ENCODE measurements at places on chromosomes 5 and 9.
A peak's percentile ranks its signal among the peaks of the same experiment; 100 is the strongest.

DNA sequence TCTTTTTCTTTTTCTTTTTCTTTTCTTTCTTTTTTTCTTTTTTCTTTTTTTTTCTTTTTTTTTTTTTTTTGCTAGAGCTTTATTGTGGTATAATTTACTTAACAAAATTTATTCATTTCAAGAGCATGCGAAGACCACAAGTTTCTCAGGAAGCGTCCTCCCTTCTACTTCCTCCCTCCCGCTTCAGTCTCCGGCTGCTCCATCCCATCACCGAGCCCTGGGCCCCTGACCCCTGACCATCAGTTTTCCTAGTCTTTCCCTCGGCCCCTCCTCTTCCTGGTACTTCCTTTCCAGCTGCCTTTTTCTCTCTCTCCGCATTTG, 34.7 kb downstream of the C9orf152 start:
- DNase-seq, result no peak

DNA sequence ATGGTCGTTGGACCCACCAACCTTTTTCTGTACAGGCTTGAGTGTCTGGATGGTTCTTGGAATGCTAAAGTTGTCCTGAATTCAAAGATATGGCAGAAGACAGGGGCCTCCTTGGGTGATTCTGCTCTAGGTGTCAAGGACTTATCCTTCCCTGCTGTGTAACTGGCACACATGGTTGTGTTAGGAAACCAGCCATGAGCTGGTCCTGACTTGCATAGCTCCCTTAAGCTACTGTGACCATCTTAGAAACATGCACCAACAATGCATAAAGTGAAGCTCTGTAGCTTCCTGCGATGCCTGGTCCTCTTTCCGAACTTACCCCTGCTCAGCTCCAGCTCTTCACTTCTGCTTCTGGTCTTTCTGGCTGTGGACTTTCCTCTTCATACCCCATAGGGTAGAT, 224.6 kb downstream of the TLE4 start:
- no peak for DNase-seq

GRCh38 chr9:97462914-97463313, 38.6 kb upstream of the TMOD1 start:
- DNase-seq, result no peak

GRCh38 chr9:93058355-93059010, at the start of gene SUSD3:
SUSD3 (plus strand) TSS chr9:93058701; CDS start chr9:93058743, 42 bp downstream.
- DNase-seq, result peak; percentile 95

DNA sequence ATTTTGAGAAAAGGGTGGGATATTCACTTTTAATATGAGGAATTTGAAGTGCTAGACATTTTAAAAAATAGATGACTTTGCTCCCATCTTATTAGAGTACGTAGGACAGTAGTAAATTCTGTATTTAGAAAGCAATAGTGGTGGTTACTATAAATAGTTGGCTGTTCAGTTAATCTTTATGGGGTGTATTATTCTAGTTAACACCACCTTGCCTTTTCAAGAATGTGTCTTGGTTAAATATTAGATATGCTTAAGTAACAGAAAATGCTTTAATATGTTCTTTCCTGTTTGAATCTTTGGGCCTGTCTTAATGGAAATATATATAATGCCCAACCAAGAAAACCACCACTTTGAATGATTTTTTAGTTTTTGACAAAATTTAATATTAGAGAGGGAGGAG, 608.7 kb upstream of the FAM174A start:
- DNase-seq, result no peak
